ENCODE measurements at places on chromosomes 11 and 22. TPM values are rescaled to one million over a fixed set of nuclear protein-coding genes. Genes with fewer than 3 reads are reported as not detected.
A peak's percentile ranks its signal among the peaks of the same experiment; 100 is the strongest.

Gene MS4A12
- total RNA-seq = not detected

DNA sequence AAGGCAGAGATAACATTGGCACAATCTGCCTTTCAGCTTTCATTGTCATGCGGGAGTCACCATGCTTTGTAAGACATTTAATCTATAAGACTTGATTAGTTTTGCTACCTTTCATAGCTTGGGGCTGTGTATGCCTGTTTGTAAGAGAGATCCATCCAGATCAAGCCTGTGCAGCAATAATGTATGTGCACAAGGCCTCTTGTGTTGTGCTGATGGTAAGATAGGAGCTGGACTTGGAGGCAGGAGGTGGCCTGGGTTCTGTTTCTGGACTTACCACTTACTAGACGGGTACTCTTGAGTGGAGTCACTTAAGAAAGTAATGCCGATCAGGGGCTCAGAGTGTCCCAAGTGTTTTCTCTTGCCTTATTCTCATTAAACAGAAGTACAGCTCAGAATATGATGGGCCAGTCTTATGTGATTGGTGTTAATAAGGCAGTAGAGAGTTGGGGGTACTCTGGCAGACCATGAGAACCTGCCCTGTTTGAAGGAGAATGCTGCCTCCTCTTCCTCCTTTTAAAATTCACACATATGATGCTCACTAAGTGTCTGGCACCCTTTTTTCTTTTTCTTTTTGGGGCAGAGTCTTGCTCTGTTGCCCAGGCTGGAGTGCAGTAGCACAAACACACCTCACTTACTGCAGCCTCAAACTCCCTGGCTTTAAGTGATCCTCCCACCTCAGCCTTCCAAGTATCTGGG lies 30.9 kb downstream of the PTPRJ start:
- no peak for DNase-seq

GRCh38 chr22:34160141-34160783 lies 240.0 kb upstream of the LARGE1 start:
- no peak for DNase-seq

Gene MMP8
- not detected for total RNA-seq

DNA sequence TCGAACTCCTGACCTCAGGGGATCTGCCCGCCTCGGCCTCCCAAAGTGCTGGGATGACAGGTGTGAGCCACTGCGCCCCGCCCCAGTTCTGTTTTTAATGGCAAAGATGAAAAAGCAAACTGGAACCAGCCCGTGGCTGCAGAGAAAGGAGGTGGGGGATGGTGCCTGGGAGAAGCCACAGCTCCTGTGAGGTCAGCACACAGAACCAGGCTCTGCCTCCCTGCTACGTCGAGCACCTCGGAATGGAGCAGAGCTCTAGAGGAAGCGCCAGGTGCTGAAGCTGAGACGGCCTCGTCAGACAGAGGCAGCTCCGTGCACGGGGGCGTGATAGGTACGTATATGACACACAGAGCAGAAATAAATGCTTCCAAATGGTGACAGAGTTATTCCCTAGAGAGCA lies 8.5 kb downstream of the DRD4 start:
- no peak for DNase-seq

Gene GRAMD1B
- total RNA-seq = 2.3 TPM

- DNase-seq = no peak
Observed at GRCh38 chr11:79369055-79369454, 71.8 kb downstream of the TENM4 start.

- DNase-seq = no peak
Observed at GRCh38 chr11:44906649-44907048, 44.0 kb downstream of the TP53I11 start.

DNA sequence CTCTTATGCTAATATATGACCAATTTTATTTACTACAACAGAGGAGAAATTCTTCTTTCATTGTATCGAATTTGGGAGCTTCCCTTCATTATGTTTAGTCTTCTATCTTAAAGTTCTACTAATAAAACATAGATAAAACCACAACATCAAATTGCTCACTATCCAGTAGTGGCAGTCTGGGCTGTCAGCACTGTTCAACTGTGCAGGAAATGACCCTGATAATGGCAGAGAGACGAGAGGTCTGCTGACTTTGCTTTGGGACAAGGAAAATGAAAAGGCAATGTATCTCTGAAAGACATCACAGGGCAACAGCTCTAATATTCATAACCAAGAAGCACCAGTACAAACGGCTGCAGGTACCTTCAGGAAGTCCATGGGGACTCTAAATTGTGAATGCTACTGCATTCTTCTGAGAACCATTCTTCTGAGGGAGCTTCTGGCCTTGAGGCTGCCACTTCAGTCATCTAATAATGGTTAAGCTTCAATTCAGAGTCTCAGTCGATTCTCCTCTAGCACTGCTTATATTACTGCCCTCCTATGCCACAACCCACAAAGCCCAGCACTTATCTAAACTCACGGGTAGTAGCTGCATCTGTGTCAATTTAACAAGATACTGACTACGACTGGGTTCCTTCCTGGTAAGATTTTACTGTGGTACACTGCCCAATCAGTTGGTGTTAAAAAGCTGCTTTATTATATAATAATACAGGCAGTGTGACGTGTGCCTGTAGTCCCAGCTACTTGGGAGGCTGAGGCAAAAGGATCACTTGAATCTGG lies 44.2 kb downstream of the CKAP5 start:
- no peak for DNase-seq

Gene OR52E1
- not detected for total RNA-seq

DNA sequence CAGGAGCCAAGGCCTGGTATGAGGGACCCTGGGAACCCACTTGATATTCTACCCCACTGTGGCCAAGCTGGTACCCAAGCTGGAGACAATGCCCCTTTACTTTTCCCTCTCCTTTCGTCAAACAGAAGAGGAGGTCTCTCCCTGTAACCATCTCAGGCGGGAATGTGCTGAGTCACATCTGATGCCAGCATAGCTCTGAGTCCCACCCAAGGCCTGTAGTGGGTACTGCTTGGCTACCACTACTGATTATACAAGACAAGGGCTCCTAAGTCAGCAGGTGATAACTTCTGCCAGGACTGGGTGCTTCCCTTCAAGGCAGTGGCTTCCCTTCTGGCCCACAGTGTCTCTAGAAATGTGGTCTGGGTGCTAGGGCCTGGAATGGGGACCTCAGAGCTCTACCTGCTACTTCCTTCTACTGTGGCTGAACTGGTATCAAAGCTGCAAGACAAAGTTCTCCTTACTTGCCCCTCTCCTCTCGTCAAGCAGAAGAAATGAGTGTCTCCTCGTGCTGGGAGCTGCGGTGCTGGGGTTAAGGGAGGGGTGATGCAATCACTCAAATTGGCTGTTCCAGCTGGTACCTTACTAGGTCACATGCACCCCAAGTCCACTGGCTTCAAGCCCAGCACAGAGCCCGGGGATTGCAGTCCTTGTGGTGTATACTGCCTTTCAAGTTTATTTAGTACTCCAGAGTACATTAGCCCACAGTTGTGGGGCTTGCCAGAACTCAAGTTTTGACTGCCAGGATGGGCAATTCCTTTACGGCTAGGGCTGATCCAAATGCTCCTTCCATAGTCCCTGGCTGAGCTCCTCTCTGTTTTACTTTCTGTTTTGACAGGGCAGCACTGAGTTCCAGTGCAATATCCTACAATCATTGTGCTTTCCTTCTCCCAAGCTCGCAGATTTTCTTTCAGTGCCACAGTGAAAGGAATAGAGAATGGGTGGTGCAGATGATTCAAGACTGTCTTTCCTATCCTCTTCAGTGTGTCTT lies 419.7 kb upstream of the CNTN5 start:
- no peak for DNase-seq

GRCh38 chr22:30010789-30011405 lies 69.4 kb upstream of the HORMAD2 start:
- DNase-seq = no peak

DNA sequence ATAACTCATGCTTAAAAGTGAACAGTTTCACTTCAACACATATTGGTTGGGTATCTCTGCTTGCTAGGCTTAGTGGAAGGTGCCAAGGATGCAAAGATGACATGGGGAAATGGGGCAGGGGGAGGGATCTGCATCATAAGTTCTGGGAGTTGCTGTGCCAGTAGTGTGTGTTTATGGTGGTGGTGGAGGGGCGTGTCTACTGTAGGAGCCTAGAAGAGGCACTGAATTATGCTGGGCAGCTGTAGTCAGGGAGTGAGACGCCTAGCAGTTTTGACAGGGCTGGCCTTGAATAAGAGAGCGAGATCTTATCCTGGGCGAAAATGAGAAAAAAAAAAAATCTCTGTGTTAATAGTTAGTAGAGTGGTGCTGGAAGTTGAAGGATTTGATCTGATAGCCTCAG lies 3.0 kb downstream of the ELMOD1 start:
- no peak for DNase-seq

- DNase-seq = peak; percentile 27
Observed at GRCh38 chr11:59463190-59463641, 6.5 kb downstream of the OR4D6 start.

- DNase-seq = no peak
Observed at GRCh38 chr11:95262994-95263765, 32.2 kb upstream of the SESN3 start.

Gene DERL3
- 0.57 TPM for total RNA-seq

GRCh38 chr22:19178657-19179496 lies at the start of gene SLC25A1:
TSS of gene SLC25A1 (minus strand) at chr22:19178736. CDS start at chr22:19178673, 63 bp downstream.
- peak; percentile 92 for DNase-seq

DNA sequence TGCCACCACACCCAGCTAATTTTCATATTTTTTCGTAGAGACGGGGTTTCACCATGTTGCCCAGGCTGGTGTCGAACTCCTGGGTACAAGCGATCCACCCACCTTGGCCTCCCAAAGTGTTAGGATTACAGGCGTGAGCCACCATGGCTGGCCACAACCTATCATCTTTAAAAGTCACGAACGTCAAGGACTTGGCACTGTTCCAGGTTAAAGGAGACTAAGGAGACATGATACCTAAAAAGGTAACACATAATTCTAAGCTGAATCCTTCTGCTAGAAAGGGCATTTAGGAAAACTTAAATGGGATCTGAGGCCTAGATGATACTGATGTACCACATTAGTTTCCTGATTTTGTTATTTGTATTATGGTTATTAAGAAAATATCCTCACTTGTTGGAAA lies 43.3 kb upstream of the SYT9 start:
- no peak for DNase-seq

Gene MISFA
- total RNA-seq = 6.4 TPM

DNA sequence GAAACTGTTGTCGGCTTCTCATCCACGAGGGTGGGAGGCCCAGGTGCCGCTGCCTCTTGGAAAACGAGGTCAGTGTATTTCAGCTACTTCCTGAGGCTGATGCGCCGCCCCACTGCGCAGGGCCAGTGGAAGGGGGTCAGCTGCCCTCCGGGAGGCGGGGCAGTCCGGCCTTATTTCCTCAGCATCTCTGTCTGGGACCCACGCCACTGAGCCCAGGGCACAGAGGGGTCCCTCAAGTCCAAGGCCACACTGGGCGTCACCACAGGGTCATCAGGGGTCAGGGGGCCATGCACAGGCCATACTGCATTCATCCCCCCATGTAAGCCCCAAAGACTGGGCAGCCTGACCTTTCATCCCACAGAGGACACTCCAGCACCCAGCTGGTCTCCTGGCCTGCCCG lies 12.1 kb downstream of the RTN4R start:
- no peak for DNase-seq

- DNase-seq = no peak
Observed at GRCh38 chr11:86932924-86933875, 22.0 kb downstream of the FZD4 start.

Gene OPCML
- not detected for total RNA-seq

Gene HPX
- not detected for total RNA-seq

GRCh38 chr11:67423466-67423865 lies 4.8 kb upstream of the RPS6KB2 start:
- DNase-seq = no peak

Gene SYT13
- 0.91 TPM for total RNA-seq

DNA sequence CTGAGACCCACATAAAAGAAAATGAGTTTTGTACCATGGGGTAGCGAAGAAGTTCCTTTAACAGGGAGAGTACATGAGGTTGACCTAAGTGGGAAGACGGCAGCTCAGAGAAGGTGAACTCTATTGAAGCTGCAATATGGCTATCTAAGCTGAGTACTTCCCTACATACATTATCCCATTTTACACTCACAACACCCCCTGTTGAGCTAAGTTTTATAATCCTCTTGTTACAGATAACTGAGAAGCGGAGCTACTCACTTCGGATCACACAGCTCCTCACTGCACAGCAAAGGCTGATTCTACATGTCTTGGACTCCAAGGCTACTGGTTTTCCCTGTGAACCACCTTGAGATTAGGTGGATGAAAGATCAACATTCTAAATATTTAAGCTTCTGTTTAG lies 8.2 kb upstream of the PIWIL4 start:
- no peak for DNase-seq

DNA sequence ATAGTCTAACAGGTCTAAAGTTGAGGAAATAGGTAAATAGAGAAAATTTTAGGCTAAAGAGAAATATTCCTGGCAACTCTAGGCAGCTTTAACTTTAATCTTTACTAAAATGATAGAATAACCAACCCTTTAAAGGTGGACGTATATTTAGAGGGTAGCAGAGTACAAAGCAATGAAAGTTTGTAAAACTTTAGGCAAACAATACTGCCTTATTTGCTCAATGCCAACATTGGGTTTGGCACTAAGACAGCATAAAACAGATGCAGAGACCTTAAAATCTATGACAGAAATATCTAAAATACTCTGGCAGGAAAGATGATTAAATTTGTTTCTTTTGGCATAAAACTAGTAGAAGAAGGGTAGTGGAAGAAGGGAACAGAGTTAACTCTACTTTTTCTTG lies 70.7 kb downstream of the EMSY start:
- DNase-seq = no peak

All from Daoy (cell line).